ENCODE measurements at places on chromosomes 2 and 18. TPM values are rescaled to one million over a fixed set of nuclear protein-coding genes. Genes with fewer than 3 reads are reported as not detected.

The ABHD1 gene
- total RNA-seq = not detected

The RETREG2 gene
- total RNA-seq = 49.9 TPM

The OR6B2 gene
- total RNA-seq = not detected

The CSRNP3 gene
- total RNA-seq = 1.5 TPM

The QPCT gene
- total RNA-seq = 8.4 TPM

Data from cardiac atrium fibroblast (primary cell).